NCI-H1694 (cell line): ENCODE measurements at places on chromosomes 3 and 15.

- DNase-seq: no peak
Measured at GRCh38 chr3:11172096-11172690, 17.9 kb downstream of the HRH1 start.

- DNase-seq: peak; percentile 2
Measured at GRCh38 chr3:28916713-28917499, 364.0 kb upstream of the RBMS3 start.

DNA sequence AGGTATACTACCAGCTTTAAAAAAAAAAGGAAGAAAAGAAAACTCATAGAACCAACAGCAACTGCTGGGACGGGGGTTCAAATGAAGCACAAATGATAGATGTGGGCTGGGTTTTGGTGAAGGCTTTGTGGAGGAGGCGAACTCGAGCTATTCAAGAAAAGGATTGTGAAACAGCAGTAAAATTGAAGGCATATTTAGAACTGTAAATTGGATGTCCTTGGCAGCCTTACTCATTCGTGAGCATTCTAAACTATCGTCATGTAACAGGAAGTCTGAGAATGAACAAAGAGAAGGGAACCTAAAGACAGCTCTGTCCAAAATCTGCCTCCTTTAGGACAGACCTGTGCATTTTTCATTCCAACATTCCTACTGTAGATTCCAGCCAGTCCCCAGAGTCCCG is 97.8 kb downstream of the LARS2 start:
- DNase-seq: no peak

GRCh38 chr15:93312891-93313486 is 224.0 kb upstream of the RGMA start:
- no peak for DNase-seq

- no peak for DNase-seq
Measured at GRCh38 chr3:152505926-152506325, 237.2 kb downstream of the MBNL1 start.

DNA sequence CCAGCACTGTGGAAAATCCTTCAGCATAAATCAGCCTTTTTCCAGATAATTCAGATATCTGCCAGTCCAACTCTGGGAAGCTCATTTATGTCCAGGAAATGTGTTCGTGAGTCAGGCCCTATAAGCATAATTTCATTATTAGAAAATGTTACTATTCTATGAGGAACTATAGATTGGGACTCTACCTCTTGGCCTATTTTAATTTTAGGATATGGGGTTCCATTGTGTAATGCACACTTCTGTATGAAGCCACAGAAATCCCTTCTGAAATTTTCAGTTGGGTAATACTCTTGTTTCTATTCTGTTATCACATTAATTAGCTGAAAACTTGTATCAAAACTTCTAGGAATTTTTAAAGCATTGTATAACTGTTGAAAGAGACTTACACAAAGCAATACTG is 43.9 kb upstream of the IL12A start:
- no peak for DNase-seq

DNA sequence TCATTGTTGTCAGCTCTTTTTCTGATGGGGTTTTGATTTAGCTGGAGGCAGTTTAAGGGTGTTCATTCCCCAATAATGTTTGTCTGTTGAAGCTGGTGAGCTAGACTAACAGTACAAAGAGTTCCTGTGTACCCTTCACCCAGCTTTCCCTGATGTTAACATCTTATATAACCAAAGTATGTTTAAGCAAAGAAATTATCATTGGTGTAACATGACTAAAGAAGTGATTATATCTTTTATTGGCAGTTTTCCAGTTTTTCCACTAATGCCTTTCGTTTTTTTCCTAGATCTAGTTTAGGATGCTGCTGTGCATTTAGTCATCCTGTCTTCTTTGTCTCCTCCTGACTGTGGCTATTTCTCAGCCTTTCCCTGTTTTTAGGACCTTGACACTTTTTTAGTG is 165.6 kb downstream of the LPP start:
- DNase-seq: no peak

DNA sequence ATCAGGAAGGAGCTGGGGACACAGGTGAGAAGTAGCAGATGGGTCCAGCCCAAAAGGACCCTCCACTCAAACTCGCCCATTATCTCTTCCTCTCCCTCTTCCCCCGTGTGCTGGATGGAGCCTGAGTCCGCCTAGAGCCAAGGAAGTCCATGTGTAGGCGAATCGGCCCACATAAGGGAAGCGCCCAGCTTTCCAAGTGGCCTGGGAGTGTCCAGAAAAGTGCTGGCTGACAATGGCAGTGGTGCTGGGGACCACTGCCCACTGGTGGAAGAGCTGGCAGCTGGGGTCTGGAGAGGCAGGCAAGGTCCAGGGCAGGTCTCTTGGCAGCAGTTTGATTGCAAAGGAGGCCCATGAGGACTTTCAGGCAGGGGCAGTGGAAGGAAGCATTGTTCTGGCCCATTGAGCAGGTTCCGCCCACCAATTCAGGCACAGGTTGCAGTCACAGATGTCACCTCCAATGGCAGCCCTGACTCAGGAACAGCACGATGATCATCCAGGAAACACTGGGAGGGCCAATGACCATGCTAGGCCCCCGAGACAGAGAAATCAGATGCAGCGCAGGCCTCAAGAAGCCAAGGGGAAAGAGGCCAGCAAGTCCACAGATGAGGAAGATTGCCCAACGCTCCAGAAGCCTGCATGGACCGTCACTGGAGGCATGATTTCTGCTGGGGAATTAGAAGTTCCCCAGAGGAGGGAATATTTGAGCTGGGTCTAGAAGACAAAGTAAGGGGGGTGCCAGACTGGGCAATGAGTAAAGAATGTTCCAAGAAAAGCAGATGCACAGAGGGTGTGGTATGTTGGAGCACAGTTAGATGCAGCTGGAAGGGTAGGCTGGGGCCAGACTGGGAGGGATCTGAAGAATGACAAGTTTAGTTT is 3.0 kb downstream of the MFGE8 start:
- DNase-seq: no peak

GRCh38 chr3:59798372-59799086 is 748.7 kb upstream of the CFAP20DC start:
- no peak for DNase-seq

- DNase-seq: no peak
Measured at GRCh38 chr15:20349774-20350498, 191.7 kb downstream of the GOLGA6L6 start.

GRCh38 chr3:45322616-45323015 is 65.8 kb upstream of the LARS2 start:
- no peak for DNase-seq

DNA sequence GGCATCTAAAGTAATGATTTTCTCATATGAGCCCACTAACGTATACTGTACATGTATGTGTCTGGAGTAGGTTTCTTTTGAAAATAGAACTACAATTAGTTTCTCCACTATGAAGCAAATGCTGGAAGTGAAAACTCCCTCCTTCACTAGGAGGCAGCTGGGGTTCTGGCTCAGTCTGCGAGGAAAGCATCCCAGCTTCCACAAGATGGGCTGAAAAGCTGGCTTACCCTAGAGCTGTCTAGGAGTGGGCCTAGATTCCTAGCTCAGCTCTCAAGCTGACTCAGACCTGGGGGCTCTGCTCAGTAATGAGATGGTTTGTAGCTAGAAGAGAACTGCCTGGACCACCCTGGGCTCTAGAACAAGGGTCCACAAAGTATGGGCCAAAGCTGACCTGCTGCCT is 268.3 kb downstream of the THRB start:
- no peak for DNase-seq

GRCh38 chr15:41928637-41929620 is 35.1 kb upstream of the SPTBN5 start:
- peak; percentile 71 for DNase-seq

DNA sequence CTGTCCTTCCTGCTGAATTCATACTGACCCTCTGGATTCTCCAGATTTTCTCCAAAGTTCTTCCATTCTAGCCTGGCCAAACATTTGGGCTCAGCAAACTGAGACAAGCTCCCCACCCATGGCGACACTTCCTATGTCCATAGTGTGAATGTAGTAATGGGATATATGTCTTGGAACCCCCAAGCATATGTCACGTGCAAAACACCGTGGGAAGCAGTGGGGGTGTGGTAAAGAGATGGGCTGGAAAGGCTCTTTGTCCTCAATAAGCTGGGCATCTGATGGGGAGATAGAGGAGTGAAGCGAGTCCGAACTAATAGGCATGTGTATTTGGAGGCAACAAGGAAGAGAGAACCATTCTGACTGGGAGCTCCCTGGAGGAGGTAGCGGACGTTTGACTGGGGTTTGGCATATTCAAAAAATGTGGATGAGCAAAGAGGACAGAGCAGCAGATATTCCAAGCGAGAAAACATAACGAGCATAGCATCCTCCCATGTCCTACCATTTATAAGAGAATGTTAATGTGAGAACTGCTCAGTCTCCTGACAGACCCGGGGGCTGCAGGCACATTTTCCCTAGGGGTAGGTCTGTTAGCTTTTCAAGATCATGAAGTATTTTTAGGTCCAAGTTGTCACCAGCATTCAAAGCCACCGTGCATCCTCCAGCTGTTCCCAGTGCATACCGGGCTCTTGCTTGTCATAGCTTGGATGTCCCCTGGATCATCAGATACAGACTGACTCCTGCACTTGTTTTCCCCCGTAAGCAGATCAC is 25.6 kb downstream of the TPM1 start:
- no peak for DNase-seq

- no peak for DNase-seq
Measured at GRCh38 chr3:87797872-87798566, 260.8 kb downstream of the CGGBP1 start.

- DNase-seq: no peak
Measured at GRCh38 chr3:158830391-158830790, 28.5 kb downstream of the MFSD1 start.

DNA sequence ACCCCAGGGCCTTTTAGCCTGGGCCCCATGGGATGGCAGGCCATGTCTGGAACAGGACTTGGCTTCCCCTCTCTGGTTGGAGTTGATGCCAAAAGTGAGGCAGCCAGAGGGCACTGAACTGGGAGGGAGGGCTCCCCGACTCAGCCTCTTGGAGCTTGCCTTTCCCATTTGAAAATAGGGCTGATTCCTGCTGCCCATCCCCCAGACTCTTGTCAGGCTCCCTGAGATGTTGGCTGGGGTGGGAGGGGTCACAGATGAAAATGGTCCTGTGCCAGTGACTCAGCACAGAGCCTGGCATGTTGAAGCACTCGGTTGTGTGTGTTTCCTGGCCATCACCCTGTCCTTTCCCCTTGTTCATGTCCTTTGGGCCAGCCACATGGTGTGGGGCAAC is 6.6 kb downstream of the PPCDC start:
- DNase-seq: no peak

- DNase-seq: no peak
Measured at GRCh38 chr3:193771653-193772421, 178.8 kb downstream of the OPA1 start.

GRCh38 chr3:51958603-51959521 is 3.7 kb downstream of the GPR62 start:
- DNase-seq: no peak

GRCh38 chr15:58136731-58137130 is 1.4 kb upstream of the AQP9 start:
- DNase-seq: no peak

DNA sequence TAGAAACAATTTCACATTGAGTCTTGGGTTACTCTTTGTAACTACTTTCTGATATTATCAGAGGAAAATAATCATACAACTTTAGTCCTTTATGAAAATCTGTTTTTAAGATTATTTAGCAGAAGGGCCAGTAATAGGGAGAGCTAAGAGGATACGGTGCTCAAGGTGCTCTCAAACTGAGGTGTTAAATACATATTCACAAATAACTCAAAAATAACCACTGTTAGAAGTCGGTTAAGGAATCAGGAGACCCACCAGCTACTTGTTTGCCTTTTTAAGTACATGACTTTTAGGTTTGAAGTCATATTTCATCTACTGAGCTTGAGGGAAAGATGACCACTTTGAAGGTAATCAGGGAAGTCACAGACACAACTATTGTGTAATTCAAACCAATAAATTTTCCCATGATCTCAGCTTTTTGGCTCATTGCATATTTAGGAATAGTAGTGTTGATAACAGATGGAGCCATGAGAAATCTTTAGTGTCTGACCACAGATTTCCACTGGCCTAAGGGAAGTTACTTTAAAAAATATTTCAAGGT is 1.4 kb upstream of the RSRC1 start:
- peak; percentile 24 for DNase-seq

DNA sequence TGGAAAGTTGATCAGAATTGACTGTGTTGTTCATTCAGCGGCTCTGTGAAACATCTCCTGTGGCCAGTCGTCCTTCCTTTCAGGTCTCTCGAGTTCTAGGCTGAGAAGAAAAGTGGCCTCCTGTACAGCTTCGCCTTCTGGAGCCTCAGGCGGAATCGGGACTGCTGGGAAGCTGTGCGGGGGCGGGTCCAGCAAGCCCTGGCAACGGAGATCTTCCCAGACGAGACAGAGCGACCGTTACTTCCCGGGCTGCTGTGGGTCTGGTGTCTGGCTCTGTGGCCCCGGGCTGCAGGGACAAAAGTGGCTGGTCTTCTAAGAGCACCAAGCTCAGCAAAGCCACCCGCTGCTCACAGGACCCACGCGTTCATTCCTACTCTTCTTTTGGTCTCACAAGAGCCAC is 88.6 kb upstream of the CACNA2D3 start:
- DNase-seq: no peak

DNA sequence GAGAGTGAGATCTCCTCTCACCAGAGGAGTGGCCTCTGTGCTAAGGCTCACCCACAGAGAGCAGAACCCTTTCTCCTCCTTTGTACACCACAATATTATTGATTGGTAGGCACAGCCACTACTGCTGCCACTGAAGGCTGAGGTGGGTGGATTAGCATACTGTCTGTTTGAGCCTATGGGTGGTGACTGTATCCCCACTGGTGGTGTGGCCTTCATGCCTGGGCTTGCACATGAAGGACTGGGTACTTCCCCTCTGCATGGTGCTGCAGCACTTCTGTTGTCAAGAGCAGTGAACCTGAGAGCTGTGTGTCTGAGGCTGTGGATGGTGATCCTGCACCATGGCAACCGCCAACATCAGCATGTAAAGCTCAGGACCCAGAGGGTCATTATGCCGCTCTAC is 35.7 kb upstream of the NECTIN3 start:
- DNase-seq: no peak

DNA sequence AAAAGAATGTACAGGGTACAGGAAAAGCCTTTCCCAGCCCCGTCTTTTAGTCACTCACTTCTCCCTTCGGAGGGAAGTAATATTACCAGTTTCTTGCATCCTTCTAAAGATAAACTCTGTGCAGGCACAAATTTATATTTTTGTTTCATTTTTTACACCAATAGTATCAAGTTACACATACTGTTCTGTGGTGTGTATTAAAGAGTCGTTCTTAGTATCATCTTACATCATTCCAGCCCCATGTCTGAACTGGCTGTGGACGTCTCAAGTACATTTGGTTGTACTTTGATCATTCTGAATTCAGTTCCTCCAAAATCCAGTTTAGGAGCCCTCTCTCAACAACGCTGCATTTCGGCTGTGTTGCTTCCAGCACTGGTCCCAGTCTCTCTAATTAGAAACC is 68.7 kb downstream of the LMLN start:
- no peak for DNase-seq

- DNase-seq: no peak
Measured at GRCh38 chr3:14907043-14907966, 40.1 kb upstream of the NR2C2 start.
